ENCODE measurements at places on chromosomes 5 and 9.

- DNase-seq = no peak
These were observed 170.6 kb downstream of the MCTP1 start for GRCh38 chr5:95114305-95114704.

DNA sequence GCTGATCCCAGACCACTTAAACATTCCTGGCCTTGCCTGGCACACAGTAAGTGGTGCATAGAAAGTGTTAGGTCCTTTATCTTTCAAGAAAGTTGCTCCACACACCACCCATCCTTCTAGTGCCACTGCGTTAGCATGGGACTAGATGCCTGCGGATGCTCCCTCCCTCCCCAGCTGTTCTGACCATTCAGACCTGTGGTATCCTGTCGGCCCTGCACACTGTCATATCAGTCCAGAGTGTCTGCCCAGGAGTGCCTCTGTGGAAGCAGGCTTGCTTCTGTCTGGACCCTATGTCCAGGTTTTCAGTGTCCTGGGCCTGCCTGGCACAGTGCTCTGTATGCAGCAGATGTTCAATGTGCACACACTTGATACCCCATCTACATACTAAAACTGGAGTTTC lies 38.3 kb upstream of the SMU1 start:
- no peak for DNase-seq

GRCh38 chr9:88574953-88575352 lies 40.0 kb downstream of the NXNL2 start:
- DNase-seq = peak; percentile 68

DNA sequence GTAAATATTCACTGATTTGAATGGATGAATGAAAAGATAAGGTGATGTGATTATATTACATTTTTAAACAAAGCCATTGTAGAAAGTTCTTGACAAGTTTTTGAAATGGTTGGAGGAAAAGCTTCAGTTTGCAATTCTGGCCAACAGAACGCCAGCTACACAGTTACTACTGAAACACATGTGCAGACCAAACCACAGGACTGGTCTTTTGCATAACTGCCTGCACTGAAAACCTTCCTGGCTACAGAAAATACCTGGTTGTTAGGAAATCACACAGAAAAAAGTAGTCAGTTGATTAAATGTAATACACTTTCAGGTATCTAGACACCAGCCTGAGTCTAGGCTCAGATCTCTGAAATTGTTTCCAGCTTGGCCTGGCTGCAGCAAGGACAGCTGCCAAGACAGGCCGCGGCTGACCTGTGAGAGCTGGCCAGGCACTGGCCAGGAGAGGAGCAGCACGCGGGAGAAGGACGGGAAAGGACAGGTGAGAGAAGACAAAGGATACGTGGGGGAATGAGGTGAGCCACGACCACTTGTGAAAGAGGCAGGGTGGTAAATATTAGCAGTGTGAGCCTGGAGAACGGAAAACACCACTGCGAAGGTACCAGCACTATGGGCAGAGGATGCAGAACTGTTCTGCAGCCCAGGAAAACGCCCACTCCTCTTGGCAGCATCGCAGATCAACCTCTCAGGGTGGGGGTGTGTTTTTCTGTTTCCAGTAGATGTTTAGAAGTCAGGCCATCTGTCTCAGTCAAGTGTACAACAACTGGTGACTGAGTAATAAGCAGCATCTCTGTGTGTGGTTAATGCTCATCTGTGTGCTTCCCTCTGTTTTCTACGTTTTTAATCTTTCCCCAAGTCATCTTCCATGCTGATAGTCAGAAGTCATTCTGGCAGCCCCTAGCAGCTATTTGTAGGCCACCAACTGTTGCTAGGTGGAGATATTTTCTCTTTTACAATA lies 137.4 kb downstream of the SCAMP1 start:
- no peak for DNase-seq

- DNase-seq = no peak
These were observed 4.8 kb downstream of the USP20 start for GRCh38 chr9:129840034-129840433.

DNA sequence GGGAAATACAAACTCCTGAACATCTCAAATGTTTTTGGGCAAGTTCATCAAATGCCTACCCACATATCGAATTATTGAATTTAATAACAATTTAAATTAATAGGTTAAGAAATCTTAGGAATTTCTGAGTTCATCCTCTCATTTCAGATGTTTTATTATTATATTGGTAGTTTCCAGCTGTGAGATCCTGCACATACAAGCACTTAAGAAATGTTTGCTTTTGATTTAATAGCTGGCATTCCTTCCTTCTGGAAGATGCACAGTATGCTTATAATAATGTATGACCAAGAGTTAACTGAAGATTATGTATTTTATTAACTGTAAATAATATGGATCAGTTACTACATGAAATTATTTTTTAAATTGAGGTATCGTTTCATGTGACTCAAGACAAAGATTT lies 13.9 kb downstream of the TNPO1 start:
- no peak for DNase-seq

DNA sequence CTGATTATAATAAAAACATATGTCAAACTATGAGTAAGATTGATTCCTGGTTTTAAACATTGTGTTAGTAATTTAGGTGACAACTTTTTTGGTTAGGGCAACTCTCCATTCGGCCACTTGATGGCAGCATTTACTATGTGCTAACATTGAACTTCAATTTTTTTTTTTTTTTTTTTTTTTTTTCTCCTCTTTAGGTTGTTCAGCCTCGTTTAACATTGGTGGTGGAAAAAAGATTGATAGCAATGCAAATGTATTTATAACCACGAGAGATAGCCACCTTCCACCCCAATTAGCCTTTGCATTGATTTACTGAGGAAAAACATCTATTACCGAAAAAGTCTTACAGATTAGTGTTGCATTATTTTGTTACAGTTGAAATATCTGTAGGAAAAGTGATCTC lies 159.1 kb downstream of the CSNK1G3 start:
- DNase-seq = peak; percentile 35

DNA sequence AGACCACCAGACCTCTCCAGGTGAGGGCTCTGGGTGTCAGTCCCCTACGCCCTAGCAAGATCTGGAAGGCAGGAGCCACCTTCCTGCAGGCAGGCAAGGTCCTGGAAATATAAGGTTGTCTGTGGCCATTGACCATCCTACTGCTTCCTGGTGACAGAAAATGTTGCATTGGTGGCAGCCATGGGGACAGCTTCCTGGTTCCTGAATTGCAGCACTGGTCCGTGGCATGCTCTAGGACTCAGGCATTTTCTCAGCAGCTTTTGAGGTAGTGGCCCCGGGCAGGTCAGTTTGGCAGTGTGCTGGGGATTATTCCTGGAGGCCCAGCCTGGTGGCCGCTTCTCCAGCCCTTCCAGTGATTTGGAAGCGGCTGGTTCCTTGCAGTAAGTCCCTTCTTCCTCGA lies 36.6 kb upstream of the KCNMB1 start:
- DNase-seq = no peak

DNA sequence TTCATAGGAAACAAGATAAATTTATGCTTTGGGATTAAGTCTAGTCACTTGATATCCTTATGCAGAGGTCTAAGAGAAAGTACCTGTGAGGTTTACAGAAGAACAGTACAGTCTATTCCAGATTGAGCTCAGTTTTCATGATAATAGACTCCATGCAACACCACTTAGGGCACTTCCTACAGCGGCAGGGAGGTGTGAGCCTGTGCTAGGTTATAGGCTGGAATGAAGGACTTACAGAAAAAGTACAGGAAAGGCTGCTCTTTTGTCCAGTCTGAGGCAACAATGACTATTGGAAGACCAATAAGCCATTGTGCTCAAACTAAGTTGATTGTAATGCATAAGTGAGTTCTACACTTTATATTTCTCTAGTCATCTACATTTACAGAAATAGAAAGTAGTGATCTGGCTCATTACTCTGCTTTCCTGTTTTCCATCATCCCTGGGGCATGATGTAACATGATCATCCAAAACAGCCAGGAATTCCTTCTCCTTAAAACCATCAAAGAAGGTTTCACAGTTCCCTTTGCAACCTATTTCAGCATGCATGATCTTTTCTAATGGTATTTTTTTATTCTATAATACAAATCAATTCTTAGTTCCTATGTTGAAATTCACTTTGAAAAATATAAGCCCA lies 322.8 kb downstream of the SLF1 start:
- DNase-seq = no peak

GRCh38 chr5:1963358-1963757 lies 80.6 kb upstream of the IRX4 start:
- DNase-seq = no peak

GRCh38 chr5:110064603-110065268 lies 375.0 kb downstream of the MAN2A1 start:
- no peak for DNase-seq

- DNase-seq = peak; percentile 94
These were observed 96.8 kb downstream of the ZNF608 start for GRCh38 chr5:124649491-124650146.

- DNase-seq = no peak
These were observed at the start of gene TLX3 for GRCh38 chr5:171308453-171309275. TSS of gene TLX3 (plus strand) at chr5:171309248. CDS start at chr5:171309366, 118 bp downstream.

DNA sequence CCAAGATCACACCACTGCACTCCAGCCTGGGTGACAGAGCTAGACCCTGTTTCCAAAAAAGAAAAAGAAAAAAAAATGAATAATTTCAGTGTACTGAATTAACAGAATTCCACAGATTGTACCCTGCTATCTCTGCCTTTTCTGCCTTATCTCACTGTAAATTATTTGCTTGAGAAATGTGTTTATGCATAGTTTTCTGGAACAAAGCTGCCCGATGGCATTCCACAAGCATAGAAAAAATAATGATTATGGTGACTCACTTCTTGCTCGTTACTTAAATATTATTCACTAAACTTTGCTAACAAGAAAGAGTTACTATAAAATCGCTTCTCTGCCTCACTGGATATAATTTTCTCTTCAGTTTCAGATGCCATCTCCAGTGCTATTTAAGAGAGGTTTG lies 88.7 kb upstream of the FAM169A start:
- DNase-seq = peak; percentile 44

- DNase-seq = no peak
These were observed 292.5 kb downstream of the ATPSCKMT start for GRCh38 chr5:9957214-9957613.

GRCh38 chr9:124030969-124031451 lies 19.4 kb downstream of the LHX2 start:
- DNase-seq = peak; percentile 82

DNA sequence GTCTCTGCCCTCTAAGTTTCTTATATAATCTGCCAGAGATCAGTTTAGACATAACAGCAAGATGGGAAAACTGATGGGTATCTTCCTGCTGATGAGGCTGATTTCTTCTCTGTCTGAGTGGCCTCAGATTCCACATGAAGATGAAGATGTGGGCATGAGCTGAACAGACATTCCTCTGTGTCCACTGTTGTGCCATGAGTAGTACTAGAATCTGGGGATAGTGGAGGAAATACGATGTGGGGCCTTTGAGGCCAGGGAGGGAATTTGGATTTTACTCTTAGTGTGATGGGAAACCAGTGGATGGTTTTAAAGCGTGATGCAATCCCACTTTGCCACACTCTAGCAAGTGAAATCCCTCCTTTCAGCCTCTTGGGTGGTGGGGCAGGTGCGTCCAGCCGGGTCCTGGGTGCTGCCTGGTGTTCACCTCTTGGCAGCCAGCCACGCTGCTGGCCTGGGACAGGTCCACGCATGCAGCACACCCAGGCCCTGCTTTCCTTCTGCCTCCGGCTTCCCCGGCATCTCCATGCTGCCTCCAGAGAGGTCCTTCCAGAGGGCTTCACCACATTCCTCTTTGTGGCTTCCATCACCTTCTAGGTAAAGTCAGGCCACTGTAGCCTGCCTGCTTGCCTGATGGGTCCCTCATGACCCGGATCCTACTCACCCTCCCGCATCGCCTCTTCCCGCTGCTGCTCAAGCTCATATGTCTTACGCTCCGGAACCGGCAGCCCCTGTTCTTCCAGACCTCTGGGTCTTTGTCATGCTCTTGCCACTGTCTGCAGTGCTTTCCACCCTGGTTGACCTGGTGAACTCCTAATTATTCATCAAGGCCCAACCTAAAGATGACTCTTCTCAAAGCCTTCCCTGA lies 28.1 kb upstream of the SH3PXD2B start:
- DNase-seq = no peak

- peak; percentile 76 for DNase-seq
These were observed 140.4 kb downstream of the ESM1 start for GRCh38 chr5:54844905-54845566.

DNA sequence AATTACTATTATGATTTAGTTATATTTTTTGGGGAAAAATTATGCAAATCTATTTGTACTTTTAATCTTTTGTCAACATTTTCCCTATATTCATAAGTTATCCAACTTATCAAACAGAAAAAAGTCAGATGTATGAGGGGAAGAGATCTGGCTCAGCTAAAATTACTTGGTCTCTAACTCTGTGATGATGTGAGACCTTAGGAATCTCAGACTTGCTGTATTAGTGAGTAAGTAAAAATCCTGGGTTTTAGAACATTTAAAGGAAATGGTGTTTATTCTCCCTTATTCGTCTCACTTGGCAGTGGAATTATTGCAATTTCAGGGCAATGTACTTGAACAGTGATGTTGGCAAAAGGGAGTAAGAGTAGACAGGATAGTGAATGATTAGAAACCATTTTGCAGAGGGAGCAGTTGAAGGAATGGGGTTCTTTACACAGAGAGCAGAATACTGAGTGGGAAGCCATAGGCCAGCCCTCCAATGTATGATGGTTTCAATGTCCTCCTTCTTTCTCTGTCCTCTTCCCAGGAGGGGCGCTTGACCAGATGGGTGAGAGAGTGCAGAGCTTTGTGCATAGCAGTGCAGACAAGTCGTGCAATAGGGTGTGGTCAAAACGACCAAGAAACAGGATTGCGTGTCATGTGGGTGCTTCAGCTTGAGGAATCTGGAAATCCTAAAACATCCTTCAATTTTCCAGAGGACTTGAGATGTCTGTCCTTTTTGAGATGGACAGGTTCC lies 91.7 kb downstream of the TENT4A start:
- DNase-seq = peak; percentile 64

DNA sequence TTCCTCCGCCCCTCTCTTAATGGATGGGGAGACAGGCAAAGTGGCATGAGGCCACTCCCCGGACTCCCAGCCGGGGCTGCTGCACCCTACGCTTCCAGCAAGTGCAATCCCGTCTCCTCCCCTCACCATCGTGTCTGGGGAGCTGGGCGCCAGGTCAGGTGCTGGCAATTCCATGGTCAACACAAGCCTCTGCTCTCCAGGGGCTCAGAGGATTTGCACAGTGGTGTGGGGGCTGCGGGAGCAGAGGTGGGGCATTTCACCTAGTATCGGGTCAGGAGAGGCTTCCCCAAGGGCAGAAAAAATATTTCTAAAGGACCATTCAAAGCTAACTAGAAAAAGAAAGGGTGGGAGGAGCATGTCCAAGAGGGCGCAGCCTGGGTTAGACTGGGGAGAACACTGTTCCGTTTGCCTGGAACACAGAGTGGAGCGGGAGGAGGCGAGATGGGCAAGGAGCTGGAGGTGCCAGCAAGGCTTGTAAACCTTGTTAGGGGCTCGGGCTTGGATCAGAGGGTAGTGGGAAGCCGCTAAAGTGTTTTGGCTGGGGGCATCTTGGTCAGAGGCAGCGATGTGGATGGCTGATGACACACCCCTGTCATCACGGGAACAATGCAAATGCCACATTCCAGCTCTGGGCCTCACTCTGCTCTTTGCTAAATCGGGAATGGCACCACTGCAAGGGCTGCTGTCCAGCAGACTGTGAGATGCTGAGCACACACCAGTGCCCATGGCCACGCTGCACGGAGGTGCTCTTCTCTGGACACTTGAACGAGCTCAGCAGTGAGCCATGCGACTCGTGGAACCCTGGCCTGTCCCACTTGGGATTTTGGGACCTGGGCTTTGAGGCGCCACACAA lies 191.7 kb downstream of the CDK5RAP2 start:
- no peak for DNase-seq
